ENCODE measurements at places on chromosomes 5 and 9.

DNA sequence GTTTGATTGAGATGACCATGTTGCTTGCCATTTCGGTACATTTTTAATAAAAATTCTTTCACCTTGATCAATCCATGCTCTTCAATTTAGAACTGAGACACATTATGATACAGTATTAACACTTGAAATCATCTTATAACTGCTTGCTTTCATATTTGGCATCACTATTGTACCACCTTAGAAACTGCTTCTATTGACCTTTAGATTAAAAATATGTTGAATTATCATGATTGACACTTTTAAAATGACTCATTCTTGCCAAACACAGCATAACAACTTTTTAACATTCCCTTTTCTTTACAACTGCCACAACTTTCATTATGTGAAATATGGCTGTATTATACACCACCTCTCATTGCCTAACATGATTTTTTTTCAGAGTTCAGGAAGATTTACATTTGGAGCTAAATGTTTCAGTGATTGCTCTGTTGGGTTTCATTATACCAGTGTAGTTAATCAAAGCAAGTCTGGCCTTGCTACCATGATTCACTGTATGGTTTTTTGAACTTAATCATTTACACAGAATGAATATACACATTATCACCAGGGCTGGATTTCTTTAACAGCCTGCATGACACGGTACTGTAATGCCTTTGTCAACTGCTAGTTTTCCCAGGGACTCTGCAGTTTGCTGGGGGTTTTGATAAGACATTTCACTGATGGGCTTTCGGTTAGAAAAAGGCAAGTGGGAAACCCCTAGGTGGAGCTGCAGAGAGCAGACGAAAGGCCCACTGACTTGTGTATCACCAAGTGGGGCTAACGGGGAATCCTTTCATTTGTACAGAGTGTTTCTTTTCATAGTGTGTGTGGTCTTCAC lies 93.6 kb upstream of the TLE4 start:
- ATAC-seq = peak; percentile 70

- ATAC-seq = no peak
Measured at GRCh38 chr9:18996211-18996610, 36.8 kb downstream of the SAXO1 start.

- no peak for ATAC-seq
Measured at GRCh38 chr9:134913041-134913712, 4.5 kb downstream of the FCN1 start.

- no peak for ATAC-seq
Measured at GRCh38 chr9:20312732-20313131, 309.6 kb downstream of the MLLT3 start.

- ATAC-seq = no peak
Measured at GRCh38 chr5:150862070-150862469, 15.7 kb downstream of the IRGM start.

GRCh38 chr5:128052780-128053179 lies 30.8 kb upstream of the SLC12A2 start:
- no peak for ATAC-seq

- no peak for ATAC-seq
Measured at GRCh38 chr9:70127540-70128416, 84.1 kb downstream of the MAMDC2 start.

DNA sequence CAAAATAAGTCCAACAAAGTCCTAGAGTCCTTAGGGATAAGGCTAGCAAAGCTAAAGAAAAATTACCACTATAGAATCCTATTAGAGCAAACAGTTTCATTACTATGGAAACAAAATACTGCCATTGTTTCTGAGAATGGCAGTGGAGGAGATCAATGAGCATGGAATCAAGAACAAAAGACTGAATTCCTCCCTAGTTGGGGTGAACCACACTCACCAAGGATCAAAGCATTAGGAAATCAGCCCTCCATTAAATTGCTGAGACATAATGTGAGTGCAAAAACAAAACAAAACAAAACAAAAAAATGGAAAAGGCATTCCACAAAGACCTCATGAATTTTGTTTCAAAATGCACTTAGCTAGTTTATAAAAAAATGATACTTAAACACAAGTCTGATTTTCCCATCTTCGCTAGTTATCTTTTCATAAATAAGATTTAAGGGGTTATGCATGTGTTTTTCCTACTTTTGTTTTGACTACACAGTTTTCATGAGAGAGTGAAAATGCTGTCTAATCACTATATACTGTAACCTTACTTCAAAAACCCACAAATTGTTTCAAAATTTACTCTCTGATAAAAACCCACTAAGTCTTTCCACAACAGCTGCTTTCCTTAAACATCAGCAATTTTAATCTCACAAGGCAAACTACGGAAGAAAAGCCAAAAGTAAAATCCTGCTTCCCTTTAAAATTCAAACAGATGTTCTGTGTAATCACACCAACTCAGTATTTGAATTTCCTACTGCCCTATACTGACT lies 9.7 kb downstream of the SERINC5 start:
- peak; percentile 12 for ATAC-seq

DNA sequence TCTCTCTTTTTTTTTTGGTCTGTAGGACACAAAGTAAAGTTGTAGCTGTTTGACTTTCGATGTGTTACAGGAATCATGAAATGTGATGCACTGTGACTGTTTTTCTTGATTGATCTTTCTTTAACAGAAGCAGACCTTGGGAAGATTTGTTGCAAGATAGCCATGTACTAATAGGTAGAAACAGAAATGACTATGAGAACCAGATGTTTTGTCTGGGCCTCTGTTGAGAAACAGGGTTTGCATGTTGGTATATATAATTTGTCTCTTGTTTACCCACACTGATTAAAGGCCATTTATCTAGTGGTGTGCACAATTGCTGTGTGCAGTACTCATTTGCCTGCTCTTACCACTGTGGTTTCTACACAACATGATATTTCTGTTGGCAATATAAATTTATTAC lies 125.1 kb downstream of the HACD4 start:
- ATAC-seq = no peak

- ATAC-seq = no peak
Measured at GRCh38 chr5:113357696-113358476, 76.9 kb downstream of the TSSK1B start.

GRCh38 chr5:178293400-178293799 lies 60.8 kb upstream of the PHYKPL start:
- ATAC-seq = no peak

DNA sequence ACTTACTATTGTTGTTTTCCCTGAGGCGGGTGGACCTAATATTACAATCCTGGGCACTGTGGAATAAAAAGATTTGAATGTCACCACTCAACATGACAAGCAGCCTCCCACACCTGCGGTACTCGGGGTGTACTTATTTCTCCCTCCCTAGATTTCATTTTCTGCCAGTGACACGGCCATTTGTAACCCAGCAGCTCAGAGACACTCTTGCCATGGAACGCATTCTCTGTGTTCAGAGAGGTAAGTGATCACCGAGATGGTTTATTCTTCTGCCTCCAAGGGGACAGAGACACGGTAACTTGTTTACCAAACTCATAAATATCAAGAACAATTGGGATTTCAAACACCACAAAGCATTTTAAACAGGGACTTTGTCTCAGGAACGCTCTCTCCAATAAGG lies 11.2 kb downstream of the AK8 start:
- ATAC-seq = no peak

GRCh38 chr5:124738681-124739633 lies 7.5 kb downstream of the ZNF608 start:
- ATAC-seq = no peak

DNA sequence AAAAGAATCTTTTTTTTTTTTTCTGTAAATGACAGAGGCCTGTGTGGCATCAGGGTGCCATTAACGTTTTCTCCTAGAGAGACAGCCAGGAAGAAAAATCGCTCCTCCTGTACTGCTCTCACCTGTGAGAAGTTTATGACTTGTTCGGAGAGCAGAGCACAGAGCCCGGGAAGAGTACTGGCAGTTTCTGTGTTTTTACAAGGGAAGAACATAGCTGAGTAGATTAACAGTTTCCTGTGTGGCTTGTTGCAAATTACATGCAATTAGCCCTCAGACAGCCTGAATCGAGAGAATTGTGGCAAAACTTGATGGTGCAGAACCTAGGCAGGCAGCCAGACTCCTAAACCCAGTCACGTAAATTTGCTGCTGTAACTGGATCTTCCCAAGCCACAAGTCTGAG lies 32.1 kb downstream of the PRKACG start:
- ATAC-seq = no peak

GRCh38 chr9:122402874-122403273 lies 32.0 kb downstream of the PTGS1 start:
- ATAC-seq = no peak

GRCh38 chr9:37229882-37230482 lies 109.6 kb downstream of the ZCCHC7 start:
- ATAC-seq = no peak

DNA sequence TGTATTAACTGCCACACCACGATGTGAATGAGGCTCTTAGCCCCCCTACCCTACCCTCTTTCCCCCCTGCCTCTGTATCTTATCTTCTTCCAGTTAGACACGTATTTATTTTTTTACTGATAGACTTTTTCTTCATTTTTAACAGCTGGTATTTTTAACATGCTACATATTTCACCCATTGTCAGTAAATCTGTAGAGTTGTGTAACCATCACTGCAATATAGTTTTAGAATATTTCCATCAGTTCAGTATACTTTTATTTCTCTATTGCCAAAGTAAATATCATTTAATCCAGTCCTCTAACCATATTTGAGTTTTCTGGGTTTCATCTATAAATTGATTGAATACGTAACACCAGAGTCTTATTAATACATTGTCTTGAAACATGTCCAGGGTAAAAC lies 62.8 kb downstream of the SPATA31C2 start:
- no peak for ATAC-seq

DNA sequence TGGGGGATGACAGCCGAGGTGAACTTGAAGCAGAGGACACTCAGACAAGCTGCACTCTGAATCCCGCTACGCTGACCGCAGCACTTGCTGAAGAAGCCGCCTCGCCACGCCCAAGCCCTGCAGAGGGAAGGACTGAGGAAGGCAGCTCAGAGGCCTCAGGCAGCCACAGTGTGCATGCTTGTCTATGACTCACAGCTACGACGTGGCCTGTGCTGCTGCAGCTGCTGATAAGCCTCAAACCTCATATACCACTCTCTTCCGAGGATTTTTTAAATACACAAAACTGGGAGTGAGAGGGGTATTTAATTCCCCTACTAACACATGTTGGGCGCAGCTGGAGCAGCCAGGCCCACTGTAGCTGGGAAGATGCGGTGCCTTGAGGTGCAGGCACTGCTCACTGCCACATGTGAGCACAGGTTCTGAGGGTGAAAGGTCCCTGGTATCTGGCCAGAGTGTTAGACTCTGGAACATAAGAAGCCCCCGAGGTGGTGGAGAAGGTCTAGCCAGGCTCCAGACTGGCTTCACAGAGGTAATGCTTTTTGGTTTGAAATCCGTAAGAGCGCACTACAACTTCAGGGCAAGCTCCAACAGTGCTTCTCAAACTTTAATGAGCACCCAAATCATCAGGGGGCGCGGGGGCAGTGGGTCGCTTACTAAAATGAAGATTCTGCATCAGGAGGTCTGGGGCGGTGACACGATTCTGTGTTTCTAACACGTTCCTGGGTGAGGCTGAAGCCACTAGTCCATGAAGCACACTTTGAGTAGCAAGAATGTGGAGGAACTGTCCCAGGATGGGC lies 196.8 kb downstream of the AUH start:
- ATAC-seq = peak; percentile 78

DNA sequence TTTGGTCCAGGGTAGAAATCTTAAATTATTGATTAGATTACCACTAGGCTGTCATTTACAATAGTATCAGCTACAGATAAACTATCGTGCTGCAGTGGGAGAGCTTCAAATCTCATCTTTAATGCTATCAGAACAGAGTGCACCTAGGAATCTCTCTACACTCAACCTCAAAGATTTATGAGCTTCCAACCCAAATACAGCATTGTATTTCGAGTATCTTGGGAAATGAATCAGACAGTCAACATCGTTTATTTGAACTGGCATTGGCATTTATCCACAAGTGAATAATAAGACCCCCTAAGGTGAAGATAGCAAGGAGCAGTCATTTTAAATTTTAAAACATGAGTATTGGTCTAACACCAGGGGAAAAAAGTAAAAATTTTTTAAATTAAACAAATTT lies 1203.2 kb downstream of the CDH12 start:
- no peak for ATAC-seq

- ATAC-seq = no peak
Measured at GRCh38 chr9:135662758-135663450, at the start of gene LCN9. LCN9 (plus strand) TSS chr9:135663309; CDS start chr9:135663322, 13 bp downstream.

- ATAC-seq = peak; percentile 23
Measured at GRCh38 chr5:168679515-168679920, 100.3 kb upstream of the PANK3 start.

DNA sequence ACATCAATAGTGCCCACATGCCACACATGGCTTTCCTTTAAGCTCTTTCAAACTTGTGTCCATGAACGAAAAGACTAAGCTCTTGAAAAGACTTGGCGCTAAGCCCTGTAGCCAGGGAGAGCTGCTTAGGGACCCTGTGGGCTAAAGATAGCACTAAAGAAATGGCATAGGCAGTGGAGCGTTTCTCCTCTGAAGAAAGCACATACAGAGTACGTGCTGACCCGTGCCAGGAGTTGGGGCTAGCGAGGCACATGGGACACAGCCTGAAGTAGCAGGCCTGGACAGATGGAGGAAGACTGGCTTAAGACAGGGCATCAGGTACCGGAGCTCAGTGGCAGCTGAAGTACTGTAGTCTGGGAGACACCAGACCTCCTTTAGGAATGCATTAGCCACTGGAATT lies 39.7 kb downstream of the ADGRV1 start:
- ATAC-seq = no peak

DNA sequence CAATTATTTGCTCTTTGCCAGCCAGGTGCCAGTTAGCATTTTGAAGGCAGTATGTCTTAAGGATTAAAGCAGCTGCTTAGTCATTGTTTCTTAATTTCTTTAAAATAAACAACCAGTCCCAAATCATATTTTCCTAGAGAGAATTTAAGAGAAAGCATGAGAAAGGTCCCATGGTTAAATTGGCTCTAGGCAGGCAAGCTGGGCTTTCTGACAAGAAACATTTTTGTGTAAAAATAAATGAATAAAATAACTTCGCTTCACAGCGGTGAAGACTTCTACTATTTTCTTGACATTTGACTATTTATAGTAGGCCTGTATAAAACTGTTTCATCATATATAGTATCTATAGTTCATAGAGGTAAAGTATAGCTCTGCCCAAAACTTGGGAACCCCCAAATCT lies 617.7 kb upstream of the C9orf72 start:
- ATAC-seq = no peak

GRCh38 chr5:137491121-137491520 lies 8.0 kb downstream of the SPOCK1 start:
- ATAC-seq = no peak

DNA sequence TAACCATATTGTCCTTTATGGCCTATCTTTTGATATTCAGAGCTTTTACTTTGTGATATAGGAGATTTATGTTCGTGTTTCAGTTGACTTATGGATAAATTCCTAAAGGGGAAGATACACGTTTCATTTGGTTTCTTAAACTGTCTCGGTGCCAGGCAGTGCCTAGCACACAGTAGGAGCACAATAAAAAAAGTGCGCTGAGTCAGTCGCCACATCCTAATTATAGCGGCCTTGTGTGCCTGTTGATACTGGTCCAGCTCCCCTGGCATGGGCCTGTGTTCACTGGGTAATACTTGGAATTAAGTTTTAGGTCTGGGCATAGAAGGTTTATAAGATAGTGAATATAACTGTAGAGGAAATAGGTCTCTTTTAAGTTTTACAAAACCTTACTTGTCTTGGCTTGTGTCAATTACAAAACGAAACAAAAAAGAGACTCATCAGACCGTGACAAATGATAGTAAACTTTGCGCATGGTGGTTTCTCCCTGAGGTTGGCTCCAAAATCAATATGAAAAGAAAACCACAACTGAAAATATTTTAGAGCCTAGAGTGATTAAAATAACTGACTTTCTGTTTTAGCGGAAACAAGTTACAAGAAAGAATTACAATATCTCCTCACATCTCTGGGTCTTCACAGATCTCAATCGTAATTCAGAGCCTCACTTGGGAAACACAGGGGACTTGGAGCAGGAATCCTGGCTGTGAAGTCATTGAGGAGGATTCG lies 84.8 kb downstream of the MVB12B start:
- peak; percentile 89 for ATAC-seq

All from activated CD4-positive, CD25-positive, alpha-beta regulatory T cell treated with anti-CD3 and anti-CD28 coated beads, Interleukin-2, amount 50 U/mL, for 24 hours (primary cell).